ENCODE measurements at places on chromosomes 1 and 21. TPM values are rescaled to one million over a fixed set of nuclear protein-coding genes. Genes with fewer than 3 reads are reported as not detected.

The EPHA8 gene
- 2.0 TPM for total RNA-seq

The TMEM125 gene
- total RNA-seq: 0.82 TPM

The ASPM gene
- 7.3 TPM for total RNA-seq

The HPDL gene
- 1.6 TPM for total RNA-seq

The IL19 gene
- not detected for total RNA-seq

The GBP1 gene
- 1.2 TPM for total RNA-seq

The GIPC2 gene
- 0.41 TPM for total RNA-seq

The PRAMEF17 gene
- total RNA-seq: not detected

The KCNA2 gene
- 3.7 TPM for total RNA-seq

The SLC44A5 gene
- total RNA-seq: 162 TPM

The GNAI3 gene
- total RNA-seq: 16.3 TPM

The DNAI4 gene
- total RNA-seq: 42.4 TPM

The BRDT gene
- not detected for total RNA-seq

The CHAF1B gene
- total RNA-seq: 1.6 TPM

The DNAH14 gene
- total RNA-seq: 37.5 TPM

DNA sequence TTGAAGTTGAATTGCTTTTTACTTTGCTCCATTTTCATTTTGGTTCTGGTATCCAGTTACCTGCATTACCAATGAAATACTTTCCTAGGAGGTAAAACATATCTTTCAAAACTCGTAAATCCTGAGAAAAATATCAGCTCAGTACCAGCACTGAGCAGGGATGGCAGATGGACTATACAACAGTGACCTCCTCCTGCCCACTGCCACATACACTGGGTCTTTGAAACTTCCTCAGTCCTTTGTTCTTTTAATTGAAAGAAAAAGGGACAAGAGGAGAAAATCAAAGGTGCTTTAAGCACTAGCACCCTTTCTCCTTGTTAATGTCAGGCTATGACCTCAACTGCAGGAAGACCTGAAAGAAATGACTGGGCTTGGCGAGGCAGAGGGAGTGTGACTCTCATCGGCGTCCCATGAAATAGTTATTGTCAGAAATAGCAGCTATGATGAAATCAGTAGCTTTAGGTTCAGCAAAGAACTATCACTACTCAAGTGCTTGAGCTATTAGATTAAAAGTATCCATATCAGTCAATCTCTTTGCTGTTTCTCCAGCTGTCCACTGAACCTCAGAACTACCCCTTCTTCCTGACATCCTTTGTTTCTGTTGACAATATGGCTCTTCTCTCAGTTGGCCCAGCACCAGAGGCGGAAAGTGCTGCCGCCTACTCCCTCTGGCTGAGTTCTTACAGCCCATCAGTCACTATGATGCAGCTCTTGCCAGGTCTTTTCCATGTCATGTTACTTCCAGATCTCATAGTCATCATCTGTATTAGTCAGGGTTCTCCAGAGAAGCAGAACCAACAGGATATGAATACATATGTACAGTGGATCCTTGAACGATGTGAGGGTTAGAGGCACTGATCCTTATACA is 207.0 kb upstream of the MAP1LC3C start:
- no peak for DNase-seq

DNA sequence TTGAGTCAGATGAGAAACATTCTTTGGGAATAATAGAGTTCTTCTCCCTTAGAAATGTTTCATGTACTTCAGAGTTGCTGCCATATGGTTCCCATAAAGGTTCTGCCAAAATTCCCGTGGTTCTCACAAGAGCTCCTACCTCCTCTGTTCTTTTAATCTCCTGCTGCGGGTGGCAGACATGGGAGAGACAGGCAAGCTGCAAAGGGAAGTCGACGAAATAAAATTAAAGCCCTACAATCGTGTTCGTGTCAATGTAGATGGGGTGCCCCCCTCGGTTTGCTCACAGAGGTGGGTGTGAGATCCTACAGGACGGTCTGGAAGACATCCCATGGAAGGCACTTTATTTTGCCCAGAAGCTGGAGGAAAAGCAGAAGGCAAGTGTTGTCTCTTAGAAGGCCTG is 276.0 kb downstream of the RWDD3 start:
- DNase-seq: no peak

DNA sequence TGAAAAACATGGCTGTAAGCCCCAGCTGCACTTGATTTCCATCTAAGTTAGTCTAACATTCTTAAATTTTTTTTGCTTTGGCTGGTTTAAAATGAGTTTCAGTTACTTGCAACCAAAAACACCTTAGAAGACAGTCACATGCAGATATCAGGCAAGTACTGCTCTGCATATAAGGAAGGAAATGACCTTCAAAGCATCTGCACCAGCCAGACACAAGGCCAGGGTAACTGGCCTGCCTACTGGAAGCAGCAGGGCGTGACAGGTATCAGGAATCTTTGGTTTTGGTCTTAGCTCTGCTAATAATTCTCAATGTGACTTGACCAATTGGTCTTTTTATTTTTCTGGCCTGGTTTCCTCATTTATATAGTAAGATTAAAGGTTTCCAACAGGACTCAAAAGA is 33.5 kb downstream of the SCYL3 start:
- DNase-seq: no peak

DNA sequence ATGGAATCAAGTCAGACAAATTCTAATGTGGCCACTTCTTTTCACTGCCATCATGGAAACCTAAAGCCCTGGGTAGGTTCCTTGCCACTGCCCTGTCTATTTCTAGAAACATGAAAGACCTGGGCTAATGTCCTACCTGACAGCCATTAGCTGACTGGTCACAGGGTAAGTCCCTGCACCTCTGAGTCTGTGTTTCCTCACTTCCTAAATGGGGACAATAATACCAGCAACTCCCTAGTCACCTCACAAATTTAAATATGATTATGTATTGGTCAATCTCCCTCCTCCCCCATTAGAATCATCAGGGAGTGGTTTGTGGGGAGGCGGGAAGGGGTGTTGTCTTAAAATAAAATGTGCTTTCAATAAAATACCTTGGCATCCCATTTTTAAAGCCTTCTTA is 2.2 kb downstream of the CREG1 start:
- no peak for DNase-seq

GRCh38 chr1:232629250-232630046 is 485 bp downstream of the SIPA1L2 start:
- DNase-seq: no peak

DNA sequence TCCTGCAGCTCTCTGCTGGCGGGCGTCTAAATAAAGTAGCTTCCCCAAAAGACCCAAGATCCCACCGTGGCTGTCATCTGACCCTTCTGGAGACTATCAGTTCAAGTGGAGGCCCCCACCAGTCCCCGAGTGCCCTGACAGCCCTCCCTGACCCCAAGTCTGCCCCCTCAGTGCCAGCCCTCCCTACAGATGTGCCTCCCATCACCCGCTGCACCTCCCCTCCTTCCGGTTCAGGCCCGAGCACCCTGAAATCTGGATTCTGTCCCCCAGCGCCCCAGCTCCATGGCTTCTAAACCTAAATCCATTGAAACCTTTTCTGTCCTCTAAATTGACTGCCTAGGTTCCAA is 595 bp downstream of the IL10RB start:
- DNase-seq: peak; percentile 24

- no peak for DNase-seq
These were observed 211.1 kb upstream of the C21orf91 start for GRCh38 chr21:18030248-18030647.

DNA sequence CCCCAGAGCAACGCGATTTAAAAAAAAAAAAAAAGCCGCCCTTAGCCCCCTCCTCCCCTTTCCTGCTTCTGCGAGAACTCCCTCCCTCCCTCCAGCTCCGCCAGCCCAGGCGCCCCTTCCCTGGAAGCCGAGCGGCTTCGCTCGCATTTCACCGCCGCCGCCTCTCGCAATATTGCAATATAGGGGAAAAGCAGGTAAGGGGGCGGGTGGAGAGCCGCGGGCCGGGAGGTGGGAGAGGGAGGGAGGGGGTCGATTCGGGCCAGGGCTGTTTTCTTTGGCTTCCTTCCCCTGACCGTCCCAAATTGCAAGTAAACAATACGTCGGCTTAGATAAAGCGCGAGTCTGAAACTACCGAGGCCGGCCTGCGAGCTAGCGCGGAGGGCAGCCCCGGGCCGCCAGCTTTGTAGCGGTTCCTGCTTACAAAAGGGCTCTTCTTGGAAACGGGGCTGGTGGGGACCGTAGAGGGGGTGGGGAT is 408 bp downstream of the LMO4 start:
- DNase-seq: peak; percentile 68

DNA sequence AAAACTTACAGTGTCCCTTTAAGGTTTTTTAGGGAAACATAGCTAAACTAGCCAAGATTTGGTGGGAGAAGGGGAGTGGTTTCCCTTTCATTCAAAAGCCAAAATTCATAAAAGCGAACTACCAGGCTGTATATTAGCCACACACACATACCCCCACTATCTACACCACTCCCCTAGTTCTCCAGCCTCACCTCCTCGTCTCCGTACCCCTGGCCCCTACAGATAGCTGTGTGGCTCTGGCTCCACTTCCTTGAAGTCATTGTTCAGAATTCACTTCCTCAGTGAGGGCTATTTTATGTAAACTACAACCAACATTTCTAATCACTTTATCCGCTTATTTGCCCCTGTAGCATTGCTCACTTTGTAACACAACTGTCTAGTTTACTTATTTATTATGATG is 5.3 kb upstream of the DPH5 start:
- DNase-seq: no peak

GRCh38 chr21:14739590-14739989 is 193.5 kb upstream of the SAMSN1 start:
- no peak for DNase-seq

DNA sequence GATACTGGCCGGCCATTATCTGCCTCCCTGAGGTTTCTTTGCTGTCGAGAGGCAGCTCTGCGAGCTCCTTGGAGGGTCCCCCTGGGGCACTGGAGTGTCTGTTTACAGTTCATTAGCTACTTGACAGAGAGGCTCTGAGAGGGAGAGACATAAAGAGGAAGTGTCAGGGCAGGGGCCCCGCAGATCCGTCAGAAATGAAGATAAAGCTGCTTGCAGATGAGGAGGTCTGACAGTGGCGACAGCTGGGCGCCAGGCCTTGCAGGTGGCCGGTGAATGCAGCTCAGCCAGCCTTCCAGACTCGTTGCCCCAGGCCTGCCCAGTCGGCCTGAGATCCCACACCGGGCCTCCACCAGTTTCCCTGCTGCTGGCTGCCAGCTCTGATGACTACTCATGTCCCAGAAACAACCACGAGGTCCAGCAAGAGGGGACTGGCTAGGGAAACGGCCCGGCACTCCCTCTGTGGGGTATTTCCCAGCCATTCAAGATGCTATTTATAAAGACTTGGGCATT is 84.7 kb downstream of the DISP3 start:
- no peak for DNase-seq

DNA sequence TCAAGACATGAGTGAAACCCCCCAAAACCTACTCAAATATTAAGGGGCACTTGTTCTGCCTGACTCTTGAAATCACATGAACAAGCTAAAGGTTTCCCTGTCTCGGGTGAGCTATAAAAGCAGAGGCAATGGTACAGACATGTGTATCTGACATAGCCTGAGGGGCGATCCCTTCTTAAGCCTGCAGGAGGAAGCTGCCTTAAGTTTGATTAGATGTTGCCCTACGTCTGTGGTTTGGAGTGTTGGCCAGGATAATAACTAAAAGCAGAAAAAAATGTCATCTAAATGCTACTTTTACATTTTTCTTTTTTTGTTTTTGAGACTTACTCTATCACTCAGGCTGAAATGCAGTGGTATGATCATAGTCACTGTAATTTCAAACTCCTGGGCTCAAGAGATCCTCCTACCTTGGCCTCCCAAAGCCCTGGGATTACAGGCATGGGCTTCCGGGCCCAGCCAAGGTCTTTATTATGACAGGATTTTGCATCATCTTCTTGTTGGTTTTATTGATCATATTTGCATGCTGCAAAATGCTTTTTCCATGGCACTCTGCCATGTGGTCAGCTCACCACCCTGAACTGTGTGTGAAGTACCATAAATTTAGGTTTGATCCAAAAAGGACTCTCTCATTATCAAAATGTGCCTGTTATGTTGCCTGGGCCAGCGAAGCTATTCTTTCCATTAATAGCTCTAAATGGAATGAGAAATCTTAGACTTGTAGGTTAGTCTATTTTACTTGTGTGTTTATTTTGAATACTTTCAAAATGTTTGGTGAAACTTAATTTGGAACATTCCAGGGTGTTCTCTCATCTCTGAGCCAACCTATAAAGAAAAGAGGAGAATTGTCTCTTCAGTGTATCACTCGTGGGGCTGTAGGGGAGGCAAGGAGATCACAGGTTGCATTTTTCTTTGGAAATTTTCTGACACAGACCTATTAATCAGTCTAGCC is 15.0 kb upstream of the HMGN1 start:
- DNase-seq: no peak

DNA sequence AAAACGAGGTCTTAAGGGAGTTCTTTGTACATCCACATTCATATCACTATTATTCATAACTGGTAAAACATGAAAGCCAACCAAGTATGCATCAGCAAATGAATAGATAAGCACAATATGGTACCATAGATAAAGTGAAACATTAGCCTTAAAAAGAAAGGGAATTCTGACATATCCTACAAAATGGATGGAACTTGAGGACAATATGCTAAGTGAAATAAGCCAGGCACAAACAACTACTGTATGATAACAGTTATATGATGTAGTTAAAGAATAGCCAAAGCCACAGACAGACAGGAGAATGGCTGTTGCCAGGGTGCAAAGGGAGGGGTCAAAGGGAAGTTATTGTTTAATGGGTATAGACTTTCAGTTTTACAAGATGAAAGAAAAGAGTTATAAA is 148.9 kb downstream of the EIF4G3 start:
- no peak for DNase-seq

- no peak for DNase-seq
These were observed 45.6 kb downstream of the ZZZ3 start for GRCh38 chr1:77636864-77637263.

GRCh38 chr1:232472485-232473041 is 157.4 kb downstream of the SIPA1L2 start:
- DNase-seq: no peak

DNA sequence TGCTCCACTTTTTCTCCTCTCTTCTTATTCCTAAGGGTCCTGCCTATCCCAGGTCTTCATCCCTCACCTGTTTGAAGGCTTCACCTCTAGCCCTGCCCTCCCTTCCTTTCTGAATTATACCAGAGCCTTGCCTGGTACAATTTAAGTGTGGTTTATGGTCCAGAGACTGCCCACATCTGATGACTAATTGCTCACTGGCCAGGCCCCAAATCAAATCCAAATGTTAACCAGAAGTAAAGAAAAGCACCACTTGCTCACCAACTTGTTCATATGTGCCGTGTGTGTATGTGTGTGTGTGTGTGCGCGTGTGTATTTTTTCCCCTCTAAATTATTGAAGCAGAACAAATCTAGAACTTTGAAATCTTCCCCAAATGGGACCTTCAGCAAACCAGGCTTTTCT is 26.4 kb downstream of the MYOM3 start:
- DNase-seq: no peak

GRCh38 chr1:5837976-5838653 is 154.1 kb downstream of the NPHP4 start:
- no peak for DNase-seq

- no peak for DNase-seq
These were observed 696 bp downstream of the TGFB2 start for GRCh38 chr1:218345673-218346390.

GRCh38 chr1:104780470-104781078 is 1030.9 kb downstream of the AMY1C start:
- peak; percentile 46 for DNase-seq

GRCh38 chr1:53485478-53486394 is 26.5 kb downstream of the DMRTB1 start:
- peak; percentile 83 for DNase-seq

Measured in frontal cortex (tissue), 4 donors.